ENCODE measurements at places on chromosomes 4 and X.

DNA sequence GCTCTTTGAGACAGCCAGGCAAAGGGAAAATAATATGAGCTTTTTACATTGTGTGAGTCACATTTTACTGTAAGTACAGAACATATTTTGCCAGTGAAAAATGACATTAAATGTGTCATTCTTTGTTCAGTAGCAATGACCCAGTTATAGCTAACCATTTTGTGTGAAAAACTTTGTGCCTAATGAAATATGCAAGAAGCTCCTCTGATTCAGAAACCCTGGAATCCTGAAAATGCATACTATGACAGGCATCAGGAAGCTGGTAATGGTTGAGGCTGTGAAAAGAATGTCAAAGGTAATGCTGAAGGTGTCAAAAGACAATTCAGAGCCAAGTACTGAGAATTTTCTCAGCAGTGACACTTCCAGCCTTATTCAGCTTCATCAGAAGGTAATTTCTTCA is 549.5 kb upstream of the SMIM31 start:
- no peak for DNase-seq

DNA sequence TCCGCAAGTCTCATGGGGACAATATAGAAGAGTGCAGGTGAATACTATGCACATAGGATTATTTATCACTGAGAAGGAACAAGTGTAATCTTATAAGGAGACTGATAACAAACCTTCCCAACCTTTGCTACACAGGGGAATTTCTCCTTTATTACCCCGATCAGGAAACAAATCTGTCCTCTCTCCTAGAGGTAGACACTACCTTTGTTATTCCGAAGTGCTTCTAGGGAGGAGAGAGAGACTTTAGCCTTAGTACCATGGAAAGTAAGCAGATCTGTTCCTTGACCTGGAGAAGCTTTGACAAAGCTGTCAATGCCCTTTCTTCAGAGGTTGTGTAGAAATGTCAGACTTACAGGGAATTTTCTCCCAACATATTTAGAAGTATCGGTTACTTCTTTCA is 475.5 kb downstream of the CCSER1 start:
- DNase-seq: no peak

DNA sequence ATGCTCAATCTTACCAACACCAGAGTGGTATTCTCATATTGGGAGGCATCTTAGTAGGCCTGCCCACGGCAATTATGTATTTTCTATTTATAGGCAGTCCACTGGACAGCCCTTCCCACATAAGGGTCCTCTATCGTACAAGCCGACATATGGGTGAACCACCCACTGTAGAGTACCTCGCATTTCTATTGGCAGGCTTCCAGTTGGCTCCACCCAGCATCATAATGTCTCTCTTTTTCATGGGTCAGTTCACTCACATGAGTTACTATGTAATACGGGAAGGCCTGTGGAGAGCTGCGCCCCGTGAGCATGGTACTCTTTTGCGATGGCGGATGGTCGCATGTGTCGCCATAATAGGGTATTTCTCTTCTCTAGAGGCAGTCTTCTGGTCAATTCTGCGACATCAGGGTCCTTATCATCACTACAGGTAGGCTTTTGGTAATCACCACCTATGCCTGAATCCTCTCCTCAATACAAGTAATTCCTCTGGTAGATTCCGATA is 29.4 kb upstream of the FOXR2 start:
- no peak for DNase-seq

- peak; percentile 57 for DNase-seq
These were observed 719 bp downstream of the USO1 start for GRCh38 chr4:75724867-75725724.

DNA sequence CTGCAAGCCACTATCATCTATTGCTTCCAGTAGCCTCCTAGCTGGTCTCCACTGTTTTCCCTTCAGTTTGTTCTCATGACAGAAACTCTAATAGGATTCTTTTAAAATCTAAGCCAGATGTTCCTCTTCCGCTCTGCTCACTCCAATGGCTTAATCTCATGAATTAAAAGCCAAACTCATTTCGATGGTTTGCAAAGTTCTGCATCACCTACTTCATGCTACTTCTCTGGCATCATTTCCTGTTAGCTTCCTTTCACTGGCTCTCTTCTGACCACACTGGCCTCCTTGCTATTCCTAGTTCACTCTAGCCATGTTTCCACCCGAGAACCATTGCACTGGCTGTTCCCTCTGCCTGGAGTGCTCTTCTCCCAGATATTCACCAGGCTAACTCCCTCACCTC is 102.0 kb upstream of the LSM6 start:
- no peak for DNase-seq

DNA sequence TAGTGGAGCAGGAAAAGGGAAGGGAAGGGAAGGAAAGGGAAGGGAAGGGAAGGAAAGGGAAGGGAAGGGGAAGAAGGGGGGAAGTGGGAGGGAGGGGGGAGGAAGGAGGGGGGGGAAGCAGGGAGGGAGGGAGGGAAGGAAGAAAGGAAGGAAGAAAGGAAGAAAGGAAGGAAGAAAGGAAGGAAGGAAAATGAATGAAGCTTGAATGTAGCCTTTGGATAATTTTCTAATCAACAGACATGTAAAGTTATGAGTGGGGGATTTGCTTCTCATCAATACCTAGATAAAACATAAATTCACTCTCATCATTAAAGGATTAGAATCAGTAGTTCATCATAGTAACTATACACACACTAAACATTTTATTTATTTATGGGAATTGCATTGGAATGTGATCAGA is 446.9 kb upstream of the FAM241A start:
- DNase-seq: no peak

- DNase-seq: peak; percentile 12
These were observed 505 bp upstream of the PKD2 start for GRCh38 chr4:88006956-88007303.

- no peak for DNase-seq
These were observed 403 bp upstream of the LGI2 start for GRCh38 chr4:25031077-25031621.
